ENCODE measurements at places on chromosomes 3 and 15.

GRCh38 chr15:83887961-83888360 lies 234.0 kb downstream of the ADAMTSL3 start:
- DNase-seq, result no peak

DNA sequence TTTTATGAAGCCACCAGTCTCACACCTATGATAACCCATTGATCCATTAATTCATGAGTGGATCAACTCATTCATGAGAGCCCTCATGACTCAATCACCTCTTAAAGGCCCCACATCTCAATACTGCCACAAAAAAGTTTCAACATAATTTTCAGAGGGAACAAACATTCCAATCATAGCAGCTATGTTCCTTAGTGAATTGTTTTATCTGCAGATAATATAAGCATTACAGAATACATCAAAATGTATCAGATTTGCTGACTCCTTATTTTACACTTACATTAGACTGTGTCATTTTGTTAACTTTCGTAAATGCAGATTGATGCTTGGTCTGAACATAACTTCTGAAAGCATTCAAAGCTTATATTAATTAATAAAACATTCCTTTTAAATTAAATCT lies 155.3 kb upstream of the MBNL1 start:
- no peak for DNase-seq

- no peak for DNase-seq
Observed at GRCh38 chr3:195238081-195238571, 32.8 kb downstream of the XXYLT1 start.

GRCh38 chr3:78791753-78792152 lies 976.0 kb downstream of the ROBO1 start:
- no peak for DNase-seq

- no peak for DNase-seq
Observed at GRCh38 chr3:64586952-64587351, 100.8 kb downstream of the ADAMTS9 start.

DNA sequence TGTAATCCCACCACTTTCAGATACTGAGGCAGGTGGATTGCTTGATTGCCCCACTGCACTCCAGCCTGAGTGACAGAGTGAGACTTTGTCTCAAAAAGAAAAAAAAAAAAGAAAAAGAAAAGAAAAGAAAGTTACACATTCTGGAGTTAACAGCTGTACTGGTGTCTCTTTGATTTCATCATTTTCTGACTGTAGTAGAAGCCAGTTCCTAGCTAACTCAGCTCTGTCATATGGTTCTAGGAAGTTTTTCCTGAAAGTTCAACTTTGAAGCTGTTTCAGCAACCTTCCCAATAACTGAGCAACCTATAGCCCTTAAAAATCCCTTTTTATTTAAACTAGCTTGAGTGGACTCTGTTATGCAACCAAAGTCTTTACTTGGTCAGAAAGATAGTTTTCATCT lies 104.6 kb upstream of the STRIT1 start:
- no peak for DNase-seq

- peak; percentile 91 for DNase-seq
Observed at GRCh38 chr3:72347819-72348319, 500.4 kb downstream of the SHQ1 start.

- DNase-seq, result no peak
Observed at GRCh38 chr15:34889476-34889875, 80.1 kb downstream of the AQR start.
